ENCODE measurements at places on chromosomes 2 and 18. TPM values are rescaled to one million over a fixed set of nuclear protein-coding genes. Genes with fewer than 3 reads are reported as not detected.
A peak's percentile ranks its signal among the peaks of the same experiment; 100 is the strongest.

The ZSWIM2 gene
- total RNA-seq = not detected

The MERTK gene
- total RNA-seq = 10.3 TPM

The SIX2 gene
- 1.8 TPM for total RNA-seq

DNA sequence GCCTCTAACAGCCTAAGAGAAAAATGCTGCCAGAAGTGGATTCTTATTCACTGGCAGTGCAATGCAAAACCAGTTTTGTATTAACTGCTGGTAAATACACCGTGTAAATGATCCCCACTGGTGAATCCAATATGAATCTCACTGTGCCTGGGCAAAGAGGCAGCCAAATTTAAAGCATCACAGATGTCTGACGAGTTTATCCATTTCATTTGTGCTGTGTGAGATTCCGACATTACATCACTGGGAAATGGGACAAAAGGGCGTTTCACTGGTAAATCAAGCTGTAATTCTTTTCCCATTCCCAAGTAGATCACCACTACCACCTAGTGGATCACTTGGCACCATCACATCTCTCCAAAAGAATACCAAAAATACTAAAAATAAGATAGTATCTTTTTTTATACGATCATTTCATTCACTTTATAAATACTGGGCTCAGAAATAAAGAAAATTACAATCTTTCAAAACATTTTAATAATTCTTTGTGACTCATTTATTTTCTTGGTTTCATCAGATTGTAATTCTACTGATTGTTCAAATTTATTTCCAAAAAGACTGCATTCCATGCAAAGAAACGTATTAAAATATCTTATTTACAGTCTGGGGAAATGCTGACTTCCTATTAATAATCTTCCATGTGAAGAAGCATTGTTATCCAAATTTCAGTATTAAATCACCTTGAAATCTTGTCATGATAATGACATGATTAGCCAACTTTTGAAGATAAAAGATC is 125.6 kb downstream of the GRB14 start:
- DNase-seq = peak; percentile 31

GRCh38 chr2:158743879-158744278 is 51.2 kb upstream of the DAPL1 start:
- no peak for DNase-seq

- DNase-seq = no peak
These were observed 48.3 kb upstream of the ASB1 start for GRCh38 chr2:238378230-238379095.

GRCh38 chr2:46493241-46493970 is 14.0 kb downstream of the TMEM247 start:
- DNase-seq = no peak

DNA sequence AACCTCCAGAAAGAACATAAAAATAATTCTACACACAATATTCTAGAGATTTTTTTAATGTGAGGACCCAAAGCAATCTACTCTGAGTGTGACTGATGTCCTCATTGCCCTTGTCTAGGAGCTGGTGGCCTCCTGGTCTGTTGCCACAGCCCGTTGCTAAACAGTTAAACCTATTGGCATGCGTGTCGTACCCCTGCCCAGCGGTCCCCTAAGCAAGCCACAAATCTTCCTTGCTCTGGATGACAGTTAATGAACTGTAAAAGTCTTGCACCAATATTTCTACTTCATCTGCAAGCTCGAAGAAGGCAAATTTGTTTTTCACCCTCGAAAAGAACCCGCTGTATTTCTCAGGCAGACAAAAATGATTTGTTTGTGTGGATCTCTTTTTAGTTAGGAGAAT is 489.1 kb upstream of the MEX3C start:
- no peak for DNase-seq

- DNase-seq = no peak
These were observed 8.1 kb downstream of the SUPT7L start for GRCh38 chr2:27655155-27655951.

DNA sequence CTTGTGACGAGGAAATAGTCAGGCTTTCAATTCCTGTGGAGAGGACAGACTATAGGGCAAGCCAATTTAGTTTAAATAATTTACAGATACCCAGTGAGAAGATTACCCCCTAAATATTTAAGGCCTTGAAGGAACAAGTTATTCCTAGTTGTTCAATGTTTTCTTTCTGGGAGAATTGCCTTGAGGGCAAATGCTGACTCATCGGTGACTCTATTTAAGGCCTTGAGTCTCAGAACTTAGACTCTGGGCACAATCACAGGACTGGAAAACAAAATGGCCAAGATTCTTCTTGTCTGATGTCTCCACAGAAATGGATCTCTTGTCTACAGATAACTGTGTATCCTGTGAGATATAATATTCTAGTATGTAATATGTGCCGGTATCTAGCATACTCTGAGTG is 467.1 kb downstream of the SUCLG1 start:
- DNase-seq = no peak

- peak; percentile 82 for DNase-seq
These were observed 60.8 kb downstream of the MFSD6 start for GRCh38 chr2:190468814-190469569.

- DNase-seq = no peak
These were observed 21.1 kb upstream of the RPL31 start for GRCh38 chr2:100981011-100981410.

DNA sequence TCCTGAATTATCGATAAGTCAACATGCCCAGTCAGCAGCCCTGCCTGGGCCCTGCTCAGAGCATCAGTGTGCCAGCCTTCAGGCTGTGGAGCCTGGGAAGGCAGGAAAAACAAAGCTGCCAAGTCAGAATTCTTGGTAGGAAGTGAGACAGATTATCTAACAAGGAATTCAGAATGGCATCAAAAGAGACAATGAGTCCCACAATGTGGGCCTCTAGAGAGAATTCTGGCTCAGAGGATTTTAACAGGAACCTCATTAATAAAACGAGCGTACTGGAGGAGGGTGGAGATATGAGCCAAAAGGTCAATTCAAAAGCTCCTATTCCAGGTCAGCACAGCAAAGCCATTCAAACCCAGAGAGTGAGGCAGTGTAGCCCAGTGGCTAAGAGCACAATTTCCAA is 327.6 kb upstream of the MMADHC start:
- no peak for DNase-seq
